ENCODE measurements at places on chromosomes 16 and 17.

DNA sequence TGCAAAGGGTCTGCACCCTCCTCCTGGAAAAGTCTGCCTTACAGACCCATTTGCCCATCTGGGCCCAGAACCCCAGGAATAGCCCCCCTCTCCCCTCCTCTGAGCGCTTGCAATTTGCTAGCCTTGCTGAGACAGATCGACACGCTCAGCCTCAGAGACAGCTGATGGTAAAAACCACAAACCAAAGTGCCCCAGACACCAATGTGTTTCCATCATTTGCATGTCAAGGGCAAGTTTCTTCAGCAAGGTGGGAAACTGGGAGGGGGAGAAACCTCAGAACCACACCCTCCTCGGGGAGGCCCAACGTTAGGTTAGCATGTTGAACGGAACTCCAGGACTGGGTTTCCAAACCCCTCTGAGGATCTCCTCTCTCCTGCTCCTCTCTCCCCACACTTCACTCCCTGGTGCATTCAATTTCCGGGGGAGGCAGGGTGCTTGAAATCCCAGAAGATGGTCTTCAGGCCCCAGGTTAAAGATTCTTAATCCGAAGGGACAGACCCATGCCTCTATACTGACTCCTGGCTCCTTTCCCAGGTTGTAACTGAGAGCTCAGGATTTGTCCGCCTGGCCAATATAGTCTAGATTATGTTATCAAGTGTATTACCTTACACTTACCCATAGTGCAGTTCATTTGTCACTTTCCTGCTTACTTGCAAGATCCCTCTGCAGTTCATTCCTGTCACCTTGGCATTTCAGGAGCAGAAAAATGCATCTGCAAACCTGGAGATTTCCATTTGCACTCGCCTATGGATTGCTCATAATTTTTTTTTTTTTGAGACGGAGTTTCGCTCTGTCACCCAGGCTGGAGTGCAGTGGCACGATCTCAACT is 1.3 kb upstream of the CUEDC1 start:
- DNase-seq: peak; percentile 24

DNA sequence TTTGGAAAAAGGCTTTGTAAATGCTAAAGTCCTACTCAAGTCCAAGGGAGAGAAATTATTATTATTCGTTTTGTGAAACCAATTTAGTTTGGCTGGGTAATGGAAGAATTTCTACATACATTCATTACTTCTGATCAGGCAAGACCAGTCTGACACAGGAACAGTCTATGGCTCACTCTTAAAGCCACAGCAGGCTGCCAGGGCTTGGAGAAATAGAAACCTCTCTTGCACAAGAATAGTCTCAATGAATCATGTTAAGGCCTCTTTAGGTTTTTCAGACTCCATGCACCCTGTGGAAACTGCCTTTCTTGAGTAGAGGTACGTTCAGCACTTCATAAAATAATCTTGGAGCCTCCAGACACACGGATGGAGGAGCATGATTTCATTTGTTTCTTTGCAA is 167.7 kb downstream of the IRX3 start:
- no peak for DNase-seq

DNA sequence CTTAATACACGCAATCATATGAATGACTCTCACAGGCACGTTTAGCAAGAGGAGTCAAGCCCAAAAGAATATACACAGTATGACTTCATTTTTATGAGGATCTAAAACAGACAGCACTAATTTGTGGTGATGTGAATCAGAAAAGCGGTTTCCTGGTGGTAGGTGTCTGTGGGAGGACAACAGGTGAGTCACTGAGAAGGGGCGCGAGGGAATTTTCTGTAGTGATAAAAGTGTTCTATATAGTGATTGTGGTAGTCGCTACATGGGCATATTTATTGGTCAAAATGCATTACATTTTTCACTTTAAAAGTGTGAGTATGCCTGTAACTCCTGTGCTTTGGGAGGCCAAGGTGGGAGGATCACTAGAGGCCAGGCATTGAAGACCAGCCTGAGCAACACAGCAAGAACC is 7.6 kb upstream of the TNRC6A start:
- DNase-seq: no peak

DNA sequence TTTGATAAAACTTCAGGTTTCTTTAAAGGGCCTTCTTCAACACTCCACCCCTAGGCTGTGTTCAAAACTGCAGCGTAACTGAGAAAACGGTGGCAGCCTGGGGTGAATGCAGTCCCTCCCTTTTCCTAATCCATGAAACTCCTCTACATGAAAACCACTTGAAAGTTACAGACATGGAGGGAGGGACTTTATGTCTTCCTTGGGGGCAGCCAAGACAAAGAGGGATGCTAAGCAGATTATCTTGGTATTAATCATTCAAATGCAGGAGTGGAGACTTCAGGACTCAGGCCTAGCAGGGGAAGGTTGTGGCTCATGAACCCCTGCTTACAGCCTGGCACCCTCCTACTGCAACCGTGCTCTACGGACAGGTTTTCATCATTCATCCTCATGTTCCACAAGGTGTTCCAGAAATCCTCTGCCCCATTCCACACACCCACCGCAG is 46.8 kb downstream of the RNF112 start:
- no peak for DNase-seq

DNA sequence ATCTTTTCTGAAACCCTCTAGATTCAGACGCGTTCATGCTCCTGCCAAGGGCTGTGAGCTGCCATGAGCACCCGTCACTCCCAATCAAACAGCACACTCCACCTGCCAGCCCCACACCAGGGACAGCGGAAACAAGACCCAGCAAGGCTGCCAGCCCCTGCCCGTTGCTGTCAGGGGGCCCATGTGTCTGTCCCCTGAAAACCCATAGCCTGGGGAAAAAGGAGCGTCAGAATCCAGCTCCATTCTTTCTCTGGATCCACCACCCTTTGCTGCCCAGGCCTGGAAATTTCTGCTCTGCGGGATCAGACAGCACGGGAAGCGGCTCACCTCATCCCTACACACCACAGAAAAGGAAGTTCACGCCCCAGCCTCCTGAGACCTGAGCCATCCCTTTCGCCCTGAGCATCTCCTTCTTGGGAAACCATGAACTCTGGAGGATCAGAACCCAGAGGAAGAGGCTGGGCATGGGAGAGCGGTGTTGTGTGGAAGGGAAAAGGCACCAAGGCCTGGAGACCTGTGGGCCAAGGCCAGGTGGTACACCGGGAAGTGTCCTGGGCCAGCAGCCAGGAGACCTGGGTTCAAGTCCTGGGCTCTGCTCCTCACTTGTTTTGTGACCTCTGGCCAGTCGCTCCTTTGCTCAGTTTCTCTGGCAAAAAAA is 51.5 kb upstream of the RCVRN start:
- DNase-seq: no peak

- DNase-seq: no peak
Measured at GRCh38 chr17:38418693-38419507, 9.4 kb upstream of the ARHGAP23 start.

DNA sequence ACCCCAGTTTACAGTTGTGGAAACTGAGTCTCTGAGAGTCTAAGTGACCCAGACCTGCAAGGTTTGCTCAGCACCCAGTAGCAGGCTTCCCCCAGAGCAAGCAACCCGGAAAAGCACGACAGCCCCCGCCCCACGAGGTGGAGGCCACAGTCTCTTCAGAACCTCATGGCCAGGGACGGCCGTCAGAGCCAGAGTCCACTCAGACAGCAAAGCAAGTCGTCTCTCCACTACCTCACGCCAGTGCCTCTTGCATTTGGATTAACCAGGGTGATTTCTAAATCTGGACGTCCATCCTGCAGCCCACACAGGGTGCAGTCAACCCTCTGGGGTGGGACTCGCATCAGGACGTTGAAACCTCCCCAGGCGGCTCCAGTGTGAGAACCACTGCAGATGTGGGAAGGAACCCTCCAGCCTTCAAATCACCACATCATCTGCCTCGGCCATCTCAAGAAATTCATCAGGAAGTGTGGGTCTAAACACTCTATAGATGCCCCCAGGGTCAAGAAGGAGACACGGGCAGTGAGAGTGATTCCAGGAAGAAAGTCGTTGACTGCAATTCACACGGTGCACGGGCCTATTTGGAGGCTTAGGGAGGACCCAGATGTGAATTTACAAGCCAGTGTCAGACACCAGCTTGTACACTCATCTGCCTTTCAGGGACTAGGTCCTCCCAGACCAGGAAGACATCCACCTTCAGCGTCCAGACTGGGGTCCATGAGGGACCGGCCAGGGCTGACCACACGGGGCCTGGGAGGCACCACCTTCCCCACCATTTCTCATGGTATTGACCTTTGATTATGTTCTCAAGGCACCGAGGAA is 20.2 kb upstream of the RBFOX3 start:
- DNase-seq: no peak

- no peak for DNase-seq
Measured at GRCh38 chr16:76988526-76988925, 202.5 kb upstream of the MON1B start.

DNA sequence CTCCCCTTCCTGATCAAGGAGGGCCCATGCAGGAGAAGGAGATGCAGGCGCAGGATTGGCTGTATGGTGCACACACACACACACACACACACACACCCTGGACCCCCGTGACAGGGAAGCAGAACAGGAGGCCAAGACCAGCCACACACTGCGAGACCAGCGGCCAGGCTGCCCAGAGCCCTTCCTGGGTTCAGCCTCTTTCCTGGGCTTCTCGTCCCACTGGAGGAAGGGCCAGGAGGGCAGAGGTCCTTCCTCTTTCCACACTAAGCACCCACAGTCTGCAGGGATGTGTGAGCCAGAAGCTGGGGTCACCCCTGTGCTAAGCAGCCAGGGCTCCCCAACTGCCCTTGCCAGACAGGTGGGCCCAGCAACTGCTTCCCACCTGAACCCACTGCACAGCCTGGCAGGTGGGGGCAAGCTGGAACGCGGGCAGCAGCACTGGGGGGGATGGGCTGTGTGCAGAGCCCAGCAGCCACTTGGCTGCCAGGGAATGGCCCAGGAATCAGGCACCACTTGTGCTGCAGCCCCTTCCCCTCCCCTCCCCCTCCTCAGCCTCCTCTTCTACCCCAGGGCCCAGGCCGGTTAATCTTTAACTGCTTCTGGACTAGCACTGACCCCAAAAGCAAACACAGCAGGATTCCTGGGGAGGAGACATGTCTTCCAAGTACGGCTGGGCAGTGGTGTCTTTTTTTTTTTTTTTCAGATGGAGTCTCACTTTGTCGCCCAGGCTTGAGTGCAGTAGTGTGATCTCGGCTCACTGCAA is 44.6 kb upstream of the SLC38A10 start:
- no peak for DNase-seq

DNA sequence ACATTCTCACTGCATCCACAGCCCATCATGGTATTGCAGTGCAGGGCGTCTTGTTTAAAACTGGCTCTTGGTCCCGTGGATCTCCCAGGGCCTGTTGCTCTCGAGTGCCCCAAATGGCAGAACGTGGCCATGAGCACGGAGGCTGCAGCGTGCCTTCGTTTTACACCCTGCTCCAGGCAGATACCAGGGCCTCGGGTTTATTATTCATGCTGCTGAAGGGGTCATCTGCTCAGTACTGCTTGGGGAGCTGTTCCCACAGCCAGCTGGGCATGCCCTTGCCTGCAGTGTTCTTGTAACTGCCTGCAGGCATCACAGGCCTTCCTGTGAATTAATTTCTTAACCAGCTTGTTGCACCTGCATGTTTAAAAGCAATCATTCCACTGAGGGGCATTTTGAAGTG is 129.7 kb upstream of the CHMP6 start:
- DNase-seq: no peak

DNA sequence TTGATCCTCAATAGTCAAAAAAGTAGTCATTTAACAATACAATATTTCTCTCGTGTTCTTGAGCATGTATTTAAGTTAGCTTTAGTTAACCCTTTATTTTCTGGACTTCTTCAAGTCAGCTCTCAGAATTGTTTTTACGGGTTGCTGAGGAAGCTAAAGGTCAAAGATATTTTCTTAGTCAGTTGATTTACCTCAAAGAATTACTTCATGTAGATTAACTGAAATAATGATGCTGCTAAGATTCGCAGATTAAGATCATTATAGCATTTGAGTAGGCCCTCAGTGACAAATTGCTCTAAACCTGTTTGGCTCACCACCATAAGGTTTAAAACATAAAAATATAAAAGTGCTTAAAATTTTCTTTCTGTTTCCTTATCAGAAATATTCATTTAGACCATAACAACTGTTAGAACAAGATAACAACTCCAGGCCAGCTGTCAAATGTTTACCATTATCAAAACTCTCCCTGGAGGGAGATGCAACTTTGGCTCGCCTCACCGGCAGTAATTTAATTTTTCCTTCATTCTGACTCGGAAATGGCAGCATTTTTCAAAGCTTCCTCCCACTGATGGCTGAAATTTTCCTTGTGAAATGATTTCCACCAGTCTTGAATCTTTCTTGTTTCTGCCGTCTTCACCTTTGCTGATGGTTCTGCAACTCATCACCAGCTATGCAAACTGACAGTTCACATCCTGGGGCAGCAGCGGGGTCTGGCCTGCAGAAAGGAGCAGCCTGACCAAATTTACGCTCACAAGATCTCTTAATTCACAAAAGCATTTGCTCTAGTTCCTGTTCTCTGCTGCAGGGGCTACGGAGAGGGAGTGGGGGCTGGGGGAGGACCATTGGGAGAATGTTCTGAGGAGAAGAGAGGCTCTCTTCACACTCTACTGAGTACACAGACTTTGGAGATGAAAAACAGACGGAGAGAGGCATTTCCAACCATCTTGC is 254.8 kb upstream of the TBX2 start:
- DNase-seq: no peak

DNA sequence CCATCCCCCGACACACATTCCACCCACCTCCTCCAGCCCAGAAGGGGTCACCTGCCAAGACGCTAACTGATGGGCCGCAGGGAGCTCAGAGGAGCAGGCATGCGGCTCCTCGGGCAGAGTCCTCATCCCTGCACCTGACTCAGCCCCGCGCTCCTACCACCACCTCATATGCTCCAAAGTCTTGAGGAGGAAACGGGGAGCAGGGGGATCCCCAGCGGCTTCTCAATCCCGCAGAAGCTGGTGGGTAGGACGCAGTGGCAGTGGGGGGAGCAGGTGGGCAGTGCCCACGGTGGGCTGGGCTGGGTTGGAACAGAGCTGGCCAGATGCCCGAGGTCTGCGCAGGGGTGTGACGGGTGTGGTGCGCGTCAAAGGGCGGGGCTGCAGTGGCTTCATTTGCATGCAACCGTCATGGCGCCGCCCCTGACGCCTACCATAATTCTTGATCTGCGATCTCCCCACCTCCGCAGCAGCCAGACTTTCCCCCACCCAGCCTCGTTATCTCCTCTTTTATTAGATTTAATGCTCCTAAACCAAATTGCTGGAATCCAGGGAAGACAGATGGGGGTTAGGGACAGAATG is 39.0 kb upstream of the EMP2 start:
- DNase-seq: no peak

- DNase-seq: no peak
Measured at GRCh38 chr17:9371019-9371418, 204.6 kb downstream of the STX8 start.

GRCh38 chr17:15456496-15456895 is 10.9 kb downstream of the CDRT4 start:
- no peak for DNase-seq

- no peak for DNase-seq
Measured at GRCh38 chr17:47895347-47895855, 635 bp upstream of the SP2 start.

DNA sequence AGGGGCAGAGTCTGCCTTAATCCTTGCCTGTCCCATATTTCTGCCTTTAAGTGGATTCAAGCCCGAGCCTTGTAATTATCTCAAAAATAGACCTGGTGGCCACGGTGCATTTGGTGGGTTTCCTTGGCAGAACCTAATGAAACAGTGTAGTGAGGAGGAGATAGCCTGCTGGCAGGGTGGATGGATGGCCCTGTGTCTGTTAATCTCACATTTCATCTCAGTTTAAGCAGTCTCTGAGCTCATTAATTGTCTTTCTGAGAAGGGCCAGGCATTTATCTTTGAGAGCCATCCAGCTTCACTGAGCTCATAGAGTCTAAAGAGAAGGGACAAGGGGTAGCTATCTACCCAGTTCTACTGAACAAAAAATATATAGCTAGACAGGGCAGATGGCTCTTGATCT is 364.0 kb upstream of the EEF2KMT start:
- no peak for DNase-seq

GRCh38 chr16:75351183-75351582 is 82.1 kb downstream of the CFDP1 start:
- no peak for DNase-seq
